ENCODE measurements at places on chromosomes 16 and 17.
A peak's percentile ranks its signal among the peaks of the same experiment; 100 is the strongest.

DNA sequence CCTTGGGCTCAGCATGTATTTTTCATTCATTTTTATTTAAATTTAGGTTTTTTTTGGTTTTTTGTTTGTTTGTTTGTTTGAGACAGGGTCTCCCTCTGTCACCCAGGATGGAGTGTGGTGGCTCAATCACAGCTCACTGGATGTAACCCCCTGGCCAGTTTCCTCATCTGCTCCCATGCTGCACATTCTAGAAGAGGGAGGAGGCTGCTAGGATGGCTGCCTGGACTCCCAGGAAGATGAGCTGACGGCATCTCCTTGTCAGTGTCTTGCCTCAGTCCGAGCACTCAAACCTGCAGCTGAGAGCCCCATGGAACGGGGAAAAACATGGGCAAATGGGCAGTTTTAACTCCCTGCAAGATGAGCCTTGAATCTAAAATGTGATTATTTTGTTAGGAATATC lies 7.5 kb downstream of the MEAK7 start:
- no peaks in the 10 kb centered on the region for H3K27me3 ChIP-seq
- peaks cover 2% of the 10 kb centered on the region for H3K4me1 ChIP-seq
- peaks cover 64% of the 10 kb centered on the region for H3K36me3 ChIP-seq
- H3K4me3 ChIP-seq: no peak overlapping the region
- no peak overlapping the region for H3K27ac ChIP-seq

GRCh38 chr17:68470961-68471360 lies 13.7 kb upstream of the WIPI1 start:
- no peak overlapping the region for H3K4me3 ChIP-seq
- peaks cover 3% of the 10 kb centered on the region for H3K4me1 ChIP-seq
- H3K27me3 ChIP-seq: peaks cover 36% of the 10 kb centered on the region
- no peak overlapping the region for H3K27ac ChIP-seq

GRCh38 chr17:50189550-50190292 lies 11.7 kb downstream of the COL1A1 start:
- no peaks in the 10 kb centered on the region for H3K4me1 ChIP-seq
- no peak overlapping the region for H3K4me3 ChIP-seq
- no peaks in the 10 kb centered on the region for H3K27me3 ChIP-seq
- no peak for DNase-seq
- H3K27ac ChIP-seq: no peak overlapping the region
- H3K36me3 ChIP-seq: no peaks in the 10 kb centered on the region

GRCh38 chr16:31064882-31065461 lies 9.1 kb downstream of the ZNF668 start:
- H3K36me3 ChIP-seq: peaks cover 37% of the 10 kb centered on the region
- H3K4me1 ChIP-seq: peaks cover 47% of the 10 kb centered on the region
- no peaks in the 10 kb centered on the region for H3K27me3 ChIP-seq
- peak overlapping the region; percentile 82 for H3K4me3 ChIP-seq

DNA sequence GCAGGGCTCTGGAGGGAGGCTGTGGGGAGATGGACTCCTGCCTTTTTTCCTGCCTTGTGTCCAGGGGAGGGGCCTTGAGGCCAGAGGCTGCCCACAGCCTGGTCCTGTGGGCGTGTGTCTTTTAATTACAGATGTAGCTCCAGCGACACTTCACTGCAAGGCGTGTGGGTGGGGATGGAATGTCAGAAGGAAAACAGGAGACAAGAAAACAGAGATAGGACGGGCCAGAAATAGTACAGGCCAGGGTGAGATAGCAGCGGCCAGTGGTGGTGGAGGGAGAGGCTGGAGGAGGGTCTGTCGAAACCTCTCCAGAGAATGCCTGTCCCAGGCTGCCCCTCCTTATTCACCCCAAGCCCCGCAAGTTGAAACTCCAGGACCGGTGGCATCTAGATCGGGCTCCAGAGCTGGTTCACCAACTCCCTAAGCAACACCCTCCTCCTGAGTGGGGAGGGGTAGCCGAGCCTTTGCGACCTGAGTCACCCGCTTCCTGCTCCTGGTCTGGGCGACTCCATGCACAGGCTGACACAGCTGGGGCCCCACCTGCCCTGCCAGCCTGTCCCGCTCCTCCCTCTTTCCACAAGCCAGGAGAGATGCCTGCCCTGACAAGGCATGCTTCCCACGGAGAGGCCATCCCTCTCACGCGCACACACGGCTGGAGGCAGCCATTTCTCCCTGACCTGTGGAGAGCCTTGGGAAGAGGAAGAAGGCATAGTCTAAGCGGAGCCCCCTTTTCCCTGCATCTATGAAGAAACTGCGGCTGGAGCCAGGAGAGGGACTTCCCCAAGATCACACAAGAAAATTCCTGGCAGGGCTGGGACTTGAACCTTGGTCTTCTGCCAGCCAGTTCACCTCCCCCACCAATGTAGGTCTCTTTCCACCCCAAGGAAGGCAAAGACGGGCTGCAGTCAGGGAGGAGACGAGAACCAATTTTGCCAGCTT lies 6.6 kb upstream of the JUP start:
- no peak for DNase-seq
- no peak overlapping the region for H3K27ac ChIP-seq
- no peaks in the 10 kb centered on the region for H3K4me1 ChIP-seq
- H3K27me3 ChIP-seq: peaks cover 5% of the 10 kb centered on the region

DNA sequence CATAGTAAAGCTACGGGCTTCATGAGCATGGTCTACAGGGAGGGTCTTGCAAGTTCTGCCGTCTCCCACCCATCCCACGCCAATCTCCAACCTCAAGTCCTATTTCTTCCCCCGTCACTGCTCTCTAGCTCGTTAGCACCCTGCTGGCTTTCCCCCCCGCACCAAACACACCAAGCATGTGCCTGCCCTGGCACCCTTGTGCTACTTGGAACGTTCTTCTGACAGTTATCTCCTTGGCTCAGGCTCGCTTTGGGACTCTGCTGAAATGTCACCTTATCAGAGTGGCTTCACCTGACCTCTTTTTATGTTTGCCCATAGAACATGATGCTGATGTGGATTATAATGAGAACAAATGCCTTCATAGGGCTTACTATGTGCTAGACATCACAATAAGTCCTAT lies 21.9 kb downstream of the GLYR1 start:
- H3K27ac ChIP-seq: no peak overlapping the region
- no peaks in the 10 kb centered on the region for H3K4me1 ChIP-seq
- H3K4me3 ChIP-seq: no peak overlapping the region

- H3K27ac ChIP-seq: no peak overlapping the region
- H3K36me3 ChIP-seq: no peaks in the 10 kb centered on the region
- no peak overlapping the region for H3K4me3 ChIP-seq
Measured at GRCh38 chr16:5025171-5025632, 8.5 kb downstream of the NAGPA start.

DNA sequence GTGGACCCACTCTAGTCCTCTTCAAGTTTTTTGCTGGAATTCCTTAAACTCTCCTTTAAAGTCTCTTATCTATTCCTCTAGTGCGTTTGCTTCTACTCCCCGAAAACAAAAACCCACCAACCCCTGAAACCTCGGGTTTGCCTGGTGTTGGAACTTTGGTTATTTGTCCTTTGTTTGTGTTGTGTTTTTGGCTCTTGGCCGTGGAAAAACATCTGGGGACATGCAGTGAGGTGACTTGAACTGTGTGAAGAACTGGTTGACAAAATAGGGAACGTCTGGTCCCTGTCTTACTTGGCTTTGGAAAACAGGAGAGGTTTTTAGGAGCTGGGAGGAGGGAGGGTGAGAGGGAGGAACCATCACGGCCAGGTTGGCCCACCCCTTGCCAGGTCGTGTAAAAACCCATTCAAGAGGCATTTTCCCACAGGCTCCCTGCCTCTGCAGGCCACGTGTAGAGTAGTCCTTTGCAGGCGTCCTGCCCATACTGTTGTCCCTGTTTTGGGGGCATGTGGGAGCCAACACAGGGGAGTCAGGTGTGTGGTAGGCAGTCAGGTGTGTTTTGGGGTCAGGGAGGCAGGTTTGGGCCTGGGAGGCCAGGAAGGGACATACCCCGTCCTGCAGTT lies 169.3 kb downstream of the RAB11FIP4 start:
- peaks cover 22% of the 10 kb centered on the region for H3K27me3 ChIP-seq
- no peak overlapping the region for H3K27ac ChIP-seq
- H3K4me1 ChIP-seq: peaks cover 16% of the 10 kb centered on the region
- H3K4me3 ChIP-seq: peak overlapping the region; percentile 42
- H3K36me3 ChIP-seq: no peaks in the 10 kb centered on the region

DNA sequence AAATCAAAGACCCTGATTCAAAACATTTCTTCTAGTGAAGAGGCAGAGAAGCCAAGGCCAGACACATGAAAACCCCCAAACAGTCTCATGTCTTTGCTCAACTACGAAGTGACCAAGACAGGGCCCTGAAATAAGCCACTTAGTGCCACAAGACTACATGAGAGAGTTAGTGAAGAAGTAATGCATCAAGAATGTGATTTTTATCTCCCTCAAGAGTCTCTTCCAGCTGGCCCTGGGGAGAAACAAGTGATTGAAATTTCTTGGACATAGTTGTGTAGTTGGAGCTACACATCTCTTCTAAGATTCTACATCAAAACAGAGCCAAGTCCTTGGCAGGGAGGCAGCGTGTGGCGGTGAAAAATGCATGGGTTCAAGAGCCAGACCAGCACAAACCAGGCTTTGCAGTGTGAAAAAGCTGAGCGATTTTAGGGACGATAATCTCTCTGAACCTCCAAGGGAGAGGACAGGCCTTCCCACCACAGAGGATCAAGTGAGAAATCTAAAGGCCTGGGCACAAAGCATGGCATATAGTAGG lies 30.6 kb downstream of the LYRM1 start:
- no peaks in the 10 kb centered on the region for H3K27me3 ChIP-seq
- peaks cover 6% of the 10 kb centered on the region for H3K36me3 ChIP-seq

GRCh38 chr16:86398622-86399021 lies 111.7 kb upstream of the FOXF1 start:
- H3K27ac ChIP-seq: no peak overlapping the region
- no peaks in the 10 kb centered on the region for H3K36me3 ChIP-seq
- H3K4me1 ChIP-seq: no peaks in the 10 kb centered on the region
- DNase-seq: no peak
- H3K4me3 ChIP-seq: no peak overlapping the region
- H3K27me3 ChIP-seq: no peaks in the 10 kb centered on the region

DNA sequence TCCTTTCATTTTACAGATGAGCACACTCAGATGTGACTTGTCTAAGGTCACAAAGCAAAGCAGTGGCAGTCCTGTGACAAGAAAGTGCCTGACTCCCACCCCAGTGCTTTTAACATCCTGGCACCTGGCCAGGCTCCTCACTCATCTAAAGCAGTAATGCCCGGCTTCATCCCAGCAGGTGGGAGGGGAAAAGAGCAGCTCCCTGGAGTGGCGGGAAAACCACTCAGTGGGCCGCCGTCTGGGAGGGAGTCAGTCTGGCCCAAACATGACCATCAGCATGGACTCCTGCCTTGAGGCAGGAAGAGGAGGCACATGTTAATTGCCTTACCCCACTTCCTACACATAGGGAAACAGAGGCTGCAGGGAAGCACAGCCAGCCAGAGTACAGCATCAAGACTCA lies 2.6 kb downstream of the PCGF2 start:
- H3K4me3 ChIP-seq: no peak overlapping the region
- peaks cover 26% of the 10 kb centered on the region for H3K27me3 ChIP-seq
- no peaks in the 10 kb centered on the region for H3K36me3 ChIP-seq
- H3K4me1 ChIP-seq: peaks cover 36% of the 10 kb centered on the region

- H3K27me3 ChIP-seq: peaks cover 8% of the 10 kb centered on the region
- peak overlapping the region; percentile 30 for H3K4me3 ChIP-seq
- no peaks in the 10 kb centered on the region for H3K36me3 ChIP-seq
- DNase-seq: peak; percentile 58
- no peak overlapping the region for H3K27ac ChIP-seq
Measured at GRCh38 chr17:44776628-44777393, 18.0 kb downstream of the ADAM11 start.

GRCh38 chr17:63916566-63917185 lies 2.0 kb downstream of the GH1 start:
- H3K36me3 ChIP-seq: no peaks in the 10 kb centered on the region
- no peak overlapping the region for H3K27ac ChIP-seq

GRCh38 chr17:81486199-81486810 lies 26.3 kb downstream of the ACTG1 start:
- H3K27me3 ChIP-seq: peaks cover 20% of the 10 kb centered on the region

- H3K4me1 ChIP-seq: peaks cover 65% of the 10 kb centered on the region
- peaks cover 49% of the 10 kb centered on the region for H3K36me3 ChIP-seq
- no peaks in the 10 kb centered on the region for H3K27me3 ChIP-seq
- no peak for DNase-seq
Measured at GRCh38 chr17:38892083-38892482, 22.2 kb downstream of the LASP1 start.

- peak; percentile 69 for DNase-seq
- H3K27ac ChIP-seq: peak overlapping the region; percentile 72
- no peaks in the 10 kb centered on the region for H3K27me3 ChIP-seq
- peaks cover 53% of the 10 kb centered on the region for H3K4me1 ChIP-seq
- H3K36me3 ChIP-seq: peaks cover 33% of the 10 kb centered on the region
- peak overlapping the region; percentile 98 for H3K4me3 ChIP-seq
Measured at GRCh38 chr17:39196808-39197291, 619 bp downstream of the CACNB1 start.

DNA sequence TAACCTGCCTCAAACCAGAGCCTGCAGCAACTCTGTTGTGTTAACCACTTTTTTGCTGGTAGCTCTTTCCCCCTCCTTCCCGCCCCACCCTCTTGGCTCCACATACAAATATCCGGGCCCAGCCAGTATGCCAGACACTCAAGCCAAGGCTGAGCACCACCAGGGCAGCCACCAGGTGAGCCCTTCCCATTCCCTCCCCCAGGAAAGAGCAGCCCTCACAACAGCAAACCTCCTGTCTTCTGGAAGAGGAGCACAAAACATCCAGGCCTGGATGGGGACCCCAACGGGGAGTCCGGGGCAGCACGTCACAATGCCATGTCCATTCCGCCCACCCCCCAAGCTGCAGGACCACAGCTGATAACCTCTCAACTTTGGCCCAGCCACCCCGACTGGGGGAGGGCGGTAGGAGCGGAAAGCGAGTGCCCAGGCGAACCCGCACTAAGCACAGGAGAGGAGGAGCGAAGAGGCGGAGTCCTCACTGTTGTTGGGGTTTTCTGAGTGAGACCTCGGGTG lies 757 bp downstream of the ORMDL3 start:
- no peaks in the 10 kb centered on the region for H3K27me3 ChIP-seq
- DNase-seq: peak; percentile 91
- peak overlapping the region; percentile 88 for H3K4me3 ChIP-seq
- H3K27ac ChIP-seq: peak overlapping the region; percentile 80
- peaks cover 25% of the 10 kb centered on the region for H3K36me3 ChIP-seq

DNA sequence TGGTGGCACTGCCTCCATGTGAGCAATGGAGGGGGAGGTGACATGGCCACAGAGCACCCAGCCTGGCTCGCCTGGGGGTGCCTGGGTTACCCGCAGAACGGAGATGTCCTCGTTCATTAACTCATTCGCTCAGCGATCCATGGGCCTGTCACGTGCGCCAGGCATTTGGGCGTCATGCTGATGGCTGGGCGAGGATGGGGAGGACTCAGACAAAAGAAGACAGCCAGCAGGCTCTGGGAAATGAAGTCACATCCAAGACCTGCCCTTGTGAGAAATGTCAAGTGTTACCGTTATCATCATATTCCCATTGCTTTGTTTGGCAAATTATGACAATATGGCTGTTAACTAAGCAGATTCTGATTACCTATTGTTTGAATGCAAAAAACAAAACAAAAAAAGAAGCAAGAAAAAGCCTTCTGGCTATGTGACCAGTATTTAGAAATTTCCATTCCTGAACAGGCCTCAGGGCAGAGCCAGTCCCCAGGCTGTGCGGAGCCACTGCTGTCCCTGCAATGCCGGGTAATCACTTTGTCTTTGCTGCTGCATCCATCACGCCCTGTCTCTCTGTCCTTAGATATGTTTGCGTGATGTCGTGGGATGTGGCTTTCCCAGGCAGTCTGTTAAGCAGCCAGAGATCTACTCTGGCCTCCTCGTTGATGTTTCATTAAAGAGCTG lies 57.9 kb downstream of the CMIP start:
- no peaks in the 10 kb centered on the region for H3K27me3 ChIP-seq
- DNase-seq: no peak
- H3K4me3 ChIP-seq: no peak overlapping the region

Data from activated CD4-positive, alpha-beta T cell treated with anti-CD3 and anti-CD28 coated beads, Interleukin-2, amount 10 ng/mL, durations not matched to agents 24 days and 14 days (primary cell).